ENCODE measurements at places on chromosomes 5 and 9.

- no peak for DNase-seq
Measured at GRCh38 chr5:14444161-14444560, 137.4 kb upstream of the OTULINL start.

GRCh38 chr5:1009359-1010180 lies 968 bp downstream of the NKD2 start:
- peak; percentile 24 for DNase-seq

DNA sequence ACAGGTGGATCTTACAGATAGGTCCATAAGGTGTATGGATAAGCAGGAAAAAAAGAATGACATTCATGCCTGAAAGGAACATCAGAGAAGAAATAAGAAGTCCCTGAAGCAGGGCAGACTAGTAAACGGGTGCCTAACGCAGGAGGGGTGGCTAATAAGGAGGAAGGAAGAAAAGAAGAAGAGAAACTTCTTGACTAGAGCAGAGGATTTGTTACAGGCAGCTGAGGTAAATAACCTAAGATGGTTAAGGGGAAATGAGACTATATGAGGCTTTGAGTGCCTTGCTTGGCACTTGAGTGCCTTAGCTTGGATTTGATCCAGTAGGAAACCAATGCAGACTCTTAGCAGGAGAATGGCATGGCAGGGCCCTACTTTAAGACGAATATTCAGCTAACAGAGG lies 313.5 kb upstream of the PDE4D start:
- no peak for DNase-seq

DNA sequence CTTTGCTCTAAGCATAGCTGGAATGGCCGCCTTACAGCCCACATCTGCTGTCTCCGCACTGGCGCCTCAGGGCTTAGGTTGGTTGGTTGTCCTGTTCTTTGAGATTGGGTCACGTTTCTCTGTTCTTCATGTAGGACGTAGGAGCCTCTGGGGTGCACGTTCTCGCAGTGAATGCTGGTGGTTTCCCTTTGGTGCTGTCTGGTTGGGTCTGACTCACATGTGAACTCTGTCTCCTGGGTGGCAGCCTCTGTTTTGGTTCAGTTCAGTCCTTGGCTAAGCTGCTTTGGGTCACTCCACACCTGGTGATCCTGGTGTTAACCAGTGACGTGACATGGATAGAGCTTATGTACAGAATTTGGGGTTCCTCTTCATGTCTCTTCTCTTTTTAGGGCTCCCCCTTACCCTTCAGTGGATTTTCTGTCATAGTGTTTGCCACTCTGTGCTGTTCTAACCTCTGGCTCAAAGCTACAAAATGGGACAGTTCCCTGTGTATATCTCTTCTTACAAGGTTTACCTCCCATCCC lies 12.6 kb upstream of the LPCAT1 start:
- peak; percentile 9 for DNase-seq

DNA sequence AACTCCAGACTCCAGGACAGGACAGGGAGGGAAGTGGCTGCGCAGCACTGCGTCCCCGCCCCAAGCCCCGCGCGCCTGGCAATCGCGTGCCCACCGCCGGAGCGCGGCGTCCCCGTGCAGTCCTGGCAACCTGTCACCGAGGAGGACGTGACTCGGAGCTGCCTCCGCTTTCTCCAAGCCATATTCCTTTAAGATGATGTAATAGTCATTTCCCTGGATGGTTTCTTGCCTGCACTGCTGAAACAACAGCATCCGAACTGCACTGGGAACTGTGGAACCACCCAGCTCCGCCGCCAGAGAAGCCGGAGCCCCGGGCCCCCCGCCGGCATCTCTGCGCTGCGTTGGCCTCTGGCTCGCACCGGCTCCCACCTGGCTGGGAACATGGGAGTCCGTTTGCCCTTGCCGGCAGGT lies 34.5 kb downstream of the KCTD16 start:
- peak; percentile 43 for DNase-seq

DNA sequence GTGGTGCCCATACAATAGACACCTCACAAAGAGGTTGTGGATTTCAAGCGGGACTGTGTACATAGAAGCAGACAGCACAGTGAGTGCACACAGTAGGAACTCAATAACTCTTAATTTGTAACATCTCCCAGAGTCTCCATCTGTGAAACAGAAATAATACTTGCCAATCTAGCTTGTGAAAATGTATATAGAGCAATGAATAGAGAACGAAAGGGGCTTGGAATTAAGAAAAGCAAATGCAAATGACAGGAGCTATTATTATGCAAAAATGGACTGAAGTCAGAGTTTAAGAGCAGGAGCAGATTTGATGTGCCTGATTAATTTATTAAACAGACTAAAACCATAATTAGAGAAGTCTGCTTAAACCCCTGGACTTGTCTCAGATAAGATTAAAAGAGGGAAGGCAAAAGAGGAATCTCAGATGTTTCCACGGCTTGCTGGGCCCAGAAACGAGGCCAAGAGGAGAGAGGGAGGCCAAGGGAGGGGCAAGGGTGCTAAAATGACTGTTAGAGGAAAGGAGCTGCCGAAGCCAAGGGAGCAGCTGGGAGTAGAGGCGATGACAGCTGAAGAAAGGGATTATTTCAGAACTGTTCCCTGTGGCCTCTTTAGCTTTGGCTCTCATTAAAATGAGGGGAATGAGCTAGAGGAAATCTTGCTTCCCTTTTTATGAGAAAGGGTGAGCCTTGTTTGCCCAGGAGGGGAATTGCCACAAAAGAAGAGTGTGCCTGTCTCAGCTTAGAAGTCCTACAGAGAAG lies 72.1 kb downstream of the FEM1C start:
- DNase-seq, result peak; percentile 60

DNA sequence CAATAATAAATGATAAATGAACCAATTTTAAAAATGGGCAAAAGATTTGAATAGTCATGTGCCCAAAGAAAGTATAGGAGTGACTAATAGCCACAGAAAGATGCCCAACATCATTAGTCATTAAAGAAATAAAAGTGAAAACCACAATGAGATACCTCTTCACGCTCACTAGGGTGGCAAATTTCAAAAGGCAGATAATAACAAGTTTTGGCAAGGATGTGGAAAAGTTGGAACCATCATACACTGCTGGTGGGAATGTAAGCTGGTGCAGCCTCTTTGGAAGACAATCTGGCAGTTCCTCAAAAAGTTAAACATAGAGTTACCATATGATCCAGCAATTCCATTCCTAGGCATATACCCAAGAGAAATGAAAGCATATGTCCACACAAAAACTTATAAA lies 1819.8 kb downstream of the MAT2B start:
- no peak for DNase-seq

DNA sequence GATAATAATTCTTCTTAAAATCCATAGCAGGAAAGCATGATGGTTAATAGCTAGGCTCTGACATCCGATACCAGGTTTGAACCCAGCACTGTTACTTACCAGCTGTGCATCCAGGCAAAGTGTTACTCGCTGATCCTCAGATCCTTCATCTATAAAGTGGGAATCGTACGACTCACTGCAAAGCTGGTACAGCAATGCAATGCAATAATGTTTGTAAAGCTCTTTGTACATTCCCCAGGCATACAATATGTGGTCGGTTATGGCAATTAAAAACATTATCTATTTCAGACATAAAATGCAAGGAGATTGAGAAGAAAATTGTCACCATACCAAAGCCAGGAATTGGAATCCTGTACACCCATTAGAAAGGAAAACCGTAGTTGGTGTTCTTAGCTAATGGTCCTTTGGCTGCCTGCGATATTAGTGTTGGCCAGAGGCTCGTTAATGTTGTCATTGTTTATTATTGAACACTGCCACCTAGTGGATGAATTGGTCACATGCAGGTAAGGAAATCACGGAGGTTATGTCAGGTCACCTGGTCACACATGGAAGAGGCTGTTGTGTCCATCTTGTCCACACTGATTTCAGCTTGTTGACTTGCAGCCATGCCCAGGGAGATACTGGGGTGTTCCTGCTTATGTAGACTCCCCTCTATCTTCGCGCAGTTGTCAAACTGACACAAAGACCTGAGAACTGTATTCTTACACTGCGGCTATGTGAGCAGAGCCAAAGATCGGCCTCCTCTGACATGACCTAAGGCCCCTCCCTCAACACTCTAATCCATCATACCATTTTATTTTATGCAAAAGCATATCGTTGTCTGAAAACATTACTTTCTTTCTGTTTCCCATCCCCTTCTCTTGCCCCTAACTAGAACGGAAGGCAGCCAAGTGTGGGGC lies 87.5 kb upstream of the PPP2R2B start:
- peak; percentile 60 for DNase-seq

- no peak for DNase-seq
Measured at GRCh38 chr9:76292246-76292645, 102.0 kb downstream of the RFK start.

- no peak for DNase-seq
Measured at GRCh38 chr9:84758817-84759216, 89.3 kb downstream of the NTRK2 start.

GRCh38 chr9:125816321-125816720 lies 69.1 kb downstream of the PBX3 start:
- no peak for DNase-seq

- DNase-seq, result no peak
Measured at GRCh38 chr5:31921852-31922305, 252.2 kb downstream of the GOLPH3 start.

DNA sequence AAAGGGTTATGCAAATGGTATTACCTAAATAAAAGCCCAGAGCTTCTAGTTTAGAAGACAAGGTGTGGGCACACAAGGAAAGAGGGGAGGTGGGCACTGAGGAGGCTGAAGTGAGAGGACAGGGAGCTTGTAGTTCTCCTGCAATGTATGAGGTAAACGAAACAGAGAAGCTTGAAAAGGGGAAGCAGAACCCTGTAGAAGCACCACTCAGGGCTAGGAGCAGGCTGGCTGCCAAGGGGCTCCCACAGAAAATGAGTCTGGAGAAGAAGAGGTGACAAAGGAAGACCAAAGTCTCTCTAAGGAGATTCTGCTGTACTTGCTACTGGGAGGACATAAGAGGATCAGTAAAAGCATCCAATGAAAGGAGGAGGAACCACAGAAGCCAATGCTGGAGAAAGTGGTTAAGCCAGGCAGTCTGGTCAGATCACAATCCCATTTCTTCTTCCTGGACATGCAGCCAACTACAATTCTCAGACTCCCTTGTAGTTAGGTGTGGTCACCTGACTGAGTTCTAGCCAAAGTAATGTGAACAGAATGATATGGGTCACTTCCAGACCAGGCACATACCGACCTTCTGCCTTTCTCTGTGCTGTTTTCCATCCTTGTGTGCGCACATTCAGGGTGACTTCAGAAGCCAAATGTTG lies 174.5 kb upstream of the MAP3K1 start:
- DNase-seq, result no peak

DNA sequence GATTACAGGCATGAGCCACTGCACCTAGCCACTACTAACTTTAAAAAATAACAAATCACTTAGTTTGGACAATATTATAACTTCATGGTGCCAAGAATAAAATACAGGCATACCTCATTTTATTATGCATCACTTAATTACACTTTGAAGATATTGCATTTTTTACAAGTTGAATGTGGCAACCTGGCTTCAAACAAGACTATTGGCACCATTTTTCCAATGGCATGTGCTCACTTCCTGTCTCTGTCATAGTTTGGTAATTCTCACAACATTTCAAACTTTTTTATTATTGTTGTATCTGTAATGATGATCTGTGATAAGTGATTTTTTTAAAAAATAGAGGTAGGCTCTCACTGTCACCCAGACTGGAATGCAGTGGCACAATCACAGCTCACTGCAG lies 49.9 kb upstream of the ERBIN start:
- DNase-seq, result no peak

DNA sequence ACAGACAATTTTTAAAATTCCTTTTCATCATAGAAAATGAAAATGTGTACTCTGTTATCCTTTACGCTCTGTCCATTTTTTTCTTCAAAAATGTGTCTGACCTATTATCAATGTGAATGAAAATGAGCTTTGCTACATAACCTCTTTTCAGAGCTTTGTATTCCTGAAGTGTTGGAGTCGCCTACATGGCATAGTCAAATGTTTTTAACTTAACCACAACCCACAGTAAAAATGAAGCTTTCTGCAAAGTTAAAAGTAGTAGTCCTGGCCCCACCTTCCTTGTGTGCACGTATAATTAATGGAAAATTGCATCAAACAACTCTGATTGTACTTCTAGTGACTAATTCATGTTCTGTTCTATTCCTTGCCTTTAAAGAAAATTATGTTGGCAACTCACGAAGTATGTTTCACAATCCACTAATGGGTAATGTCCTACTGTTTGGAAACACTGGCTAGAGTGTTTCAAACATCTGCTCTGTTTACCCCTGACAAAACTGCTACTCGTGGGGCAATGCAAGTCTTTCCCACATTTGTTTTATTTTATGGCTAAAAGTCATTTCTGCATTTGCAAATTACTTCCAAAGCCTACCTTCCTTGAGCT lies 18.6 kb upstream of the PSAT1 start:
- no peak for DNase-seq

DNA sequence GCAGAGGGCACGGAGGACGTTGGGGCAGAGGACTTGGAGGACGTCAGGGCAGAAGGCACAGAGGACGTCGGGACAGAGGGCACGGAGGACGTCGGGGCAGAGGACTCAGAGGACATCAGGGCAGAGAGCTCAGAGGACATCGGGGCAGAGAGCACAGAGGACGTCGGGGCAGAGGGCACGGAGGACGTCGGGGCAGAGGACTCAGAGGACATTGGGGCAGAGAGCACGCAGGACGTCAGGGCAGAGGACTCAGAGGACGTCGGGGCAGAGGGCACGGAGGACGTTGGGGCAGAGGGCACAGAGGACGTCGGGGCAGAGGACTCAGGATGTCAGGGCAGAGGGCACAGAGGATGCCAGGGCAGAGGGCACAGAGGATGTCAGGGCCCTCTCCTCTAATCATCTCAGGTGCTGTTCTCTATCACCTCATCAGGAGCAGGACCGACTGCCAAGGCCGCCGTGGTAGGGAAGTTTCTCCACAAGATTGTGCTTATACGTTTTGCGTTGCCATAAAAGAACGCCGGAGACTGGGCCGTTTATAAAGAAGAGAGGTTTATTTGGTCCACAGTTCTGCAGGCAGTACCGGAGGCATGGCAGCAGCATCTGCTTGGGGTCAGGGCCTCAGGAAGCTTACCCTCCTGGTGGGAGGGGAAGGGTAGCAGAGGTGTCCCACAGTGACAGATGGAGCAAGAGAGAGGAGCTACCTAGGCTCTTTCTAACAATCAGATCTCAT lies 29.4 kb upstream of the ADAMTS2 start:
- DNase-seq, result no peak

DNA sequence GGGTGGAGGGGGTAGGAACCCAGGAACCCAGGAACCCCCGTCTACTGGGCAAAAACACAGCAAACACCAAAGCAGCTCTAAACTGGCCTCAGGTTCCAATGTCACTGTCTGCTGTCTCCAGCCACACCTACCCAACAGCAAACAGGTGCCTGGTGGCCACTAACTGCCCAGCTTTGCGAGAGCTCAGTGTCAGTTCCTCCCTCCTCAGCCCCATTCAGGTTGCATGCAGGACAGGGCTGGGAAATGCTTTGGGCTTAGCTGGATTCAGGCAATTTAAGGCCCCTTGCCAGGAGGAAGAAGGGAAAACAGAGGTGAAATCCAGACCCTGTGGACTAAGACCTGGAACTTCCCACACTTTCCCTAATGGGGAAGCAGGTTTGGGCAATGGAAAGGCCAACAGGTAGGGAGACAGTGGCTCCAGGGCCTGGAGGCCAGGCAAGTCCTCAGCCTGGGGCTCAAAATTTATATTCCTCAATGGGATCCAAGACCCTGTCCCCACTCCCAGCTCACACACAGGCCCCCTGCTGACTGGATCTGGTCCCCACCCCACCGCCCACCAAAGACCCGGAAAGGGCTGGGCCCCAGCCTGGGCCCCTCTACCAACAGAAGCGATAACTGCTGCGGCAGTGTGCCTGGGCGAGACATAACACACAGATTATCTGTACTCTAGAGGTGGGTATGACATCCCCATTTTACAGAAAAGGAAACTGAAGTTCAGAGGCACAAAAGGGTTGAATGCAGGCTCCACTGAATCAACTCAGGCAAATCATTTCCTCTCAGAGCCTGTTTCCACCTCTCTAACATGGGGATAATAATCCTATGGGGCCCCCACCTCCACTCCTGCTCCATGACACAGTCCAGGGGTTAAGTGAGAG lies 3.5 kb downstream of the EEIG1 start:
- DNase-seq, result peak; percentile 18

Measured in right hindlimb (tissue), 1 donor.